T1000 (cell line): ENCODE measurements at places on chromosomes 7 and 10.

DNA sequence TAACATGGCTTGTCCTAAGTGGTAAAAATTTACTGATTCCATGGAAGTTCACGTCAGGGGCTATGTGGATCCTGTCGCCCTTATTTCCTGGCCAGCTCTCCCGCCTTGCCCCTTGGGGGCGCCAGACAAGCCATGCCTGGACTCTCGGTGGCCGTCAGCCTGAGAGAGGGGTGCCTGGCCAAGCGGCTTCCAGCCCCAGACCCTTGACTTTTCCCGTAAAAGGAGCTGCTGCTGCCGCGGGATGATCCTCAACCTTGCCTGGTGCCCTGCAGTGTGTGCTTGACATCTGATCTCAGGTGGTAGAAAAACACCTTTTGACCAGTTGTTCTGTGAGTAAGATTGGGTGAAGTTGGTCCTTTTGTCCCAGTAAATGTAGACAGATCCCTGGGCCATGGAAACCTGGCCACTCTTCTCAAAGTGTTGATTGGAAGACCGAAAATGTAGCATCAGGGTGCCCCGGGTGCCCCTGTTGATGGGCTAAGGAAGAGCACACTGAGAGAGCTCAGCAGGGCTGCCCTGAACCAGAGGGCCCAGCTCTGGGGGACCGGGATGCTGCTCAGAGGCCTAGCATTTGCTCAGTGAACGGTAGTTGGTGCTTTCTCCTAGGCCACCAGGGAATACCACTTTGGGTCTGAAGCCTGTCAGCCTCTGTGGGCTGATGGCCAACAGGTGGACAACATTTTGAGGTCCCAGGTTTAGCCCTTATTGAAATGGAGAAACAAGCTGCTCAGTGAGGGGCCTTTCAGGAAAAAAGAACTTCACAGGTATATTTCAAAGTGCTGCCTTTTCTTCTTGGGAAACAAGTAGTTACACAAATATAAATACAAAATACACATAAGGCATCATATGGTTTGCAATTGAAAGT is 162.5 kb downstream of the LRMDA start:
- no peak for DNase-seq

- DNase-seq, result no peak
These were observed 1.9 kb downstream of the TSPAN33 start for GRCh38 chr7:129146237-129146979.

GRCh38 chr10:61993711-61994401 is 92.4 kb downstream of the ARID5B start:
- no peak for DNase-seq

DNA sequence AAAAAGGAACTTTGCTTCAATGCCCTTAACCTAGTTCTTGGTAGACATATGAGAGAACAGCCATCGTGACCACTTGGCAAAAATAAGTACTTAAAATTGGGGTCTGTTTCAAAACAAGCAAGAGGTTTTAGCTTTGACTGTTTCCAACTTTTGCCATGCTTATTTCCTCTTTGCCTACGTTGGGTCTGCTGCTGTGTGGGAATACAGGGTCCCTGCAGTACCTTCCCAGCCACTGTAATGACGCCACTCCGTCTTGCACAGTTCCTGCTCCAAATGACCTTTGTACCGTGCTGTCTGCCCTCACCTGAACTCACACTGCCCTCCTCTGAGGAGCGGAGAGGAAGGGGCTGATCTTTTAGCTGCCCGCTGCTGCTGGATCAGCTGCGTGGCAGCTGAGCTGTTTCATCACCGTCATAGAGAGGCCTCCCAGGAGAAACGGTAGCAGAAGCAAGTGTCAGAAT is 133.1 kb downstream of the MAPK8 start:
- no peak for DNase-seq

DNA sequence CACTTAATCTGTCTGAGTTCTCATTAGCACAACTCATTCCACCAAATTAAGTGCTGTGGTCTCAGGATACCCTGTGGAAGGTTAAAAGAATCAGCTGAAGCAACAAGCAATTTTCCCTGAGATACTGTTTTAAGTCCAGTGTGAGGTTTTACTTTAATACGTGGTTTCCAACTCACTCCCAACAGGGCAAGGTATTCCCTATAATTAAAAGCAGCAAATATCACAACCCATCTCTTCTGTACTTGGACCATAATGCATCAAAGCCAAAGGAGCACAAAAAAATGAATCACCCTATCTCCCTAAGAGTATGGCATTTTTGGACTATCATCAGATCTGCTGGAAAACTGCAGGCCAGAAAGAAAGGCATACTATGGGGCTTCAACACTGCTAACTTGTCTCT is 4.9 kb downstream of the CADPS2 start:
- DNase-seq, result no peak

DNA sequence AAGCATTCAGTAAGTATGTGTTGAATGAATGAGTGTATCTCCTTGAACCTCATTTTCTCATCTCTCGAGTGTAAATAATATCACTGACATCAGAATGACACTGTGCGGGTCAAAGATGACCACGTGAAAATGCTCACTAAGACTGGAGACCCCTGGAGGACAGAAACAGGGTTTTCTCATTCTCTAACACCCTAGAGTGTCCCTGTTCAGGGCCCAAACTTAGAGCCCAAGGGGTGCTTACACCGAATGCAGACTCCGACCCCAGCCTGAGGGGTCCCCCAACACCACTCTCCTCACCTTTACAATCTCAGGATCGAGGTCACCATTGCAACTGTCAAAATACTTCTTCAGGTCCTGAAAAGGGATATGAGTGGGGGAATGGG is 1.4 kb downstream of the CDK5 start:
- no peak for DNase-seq

DNA sequence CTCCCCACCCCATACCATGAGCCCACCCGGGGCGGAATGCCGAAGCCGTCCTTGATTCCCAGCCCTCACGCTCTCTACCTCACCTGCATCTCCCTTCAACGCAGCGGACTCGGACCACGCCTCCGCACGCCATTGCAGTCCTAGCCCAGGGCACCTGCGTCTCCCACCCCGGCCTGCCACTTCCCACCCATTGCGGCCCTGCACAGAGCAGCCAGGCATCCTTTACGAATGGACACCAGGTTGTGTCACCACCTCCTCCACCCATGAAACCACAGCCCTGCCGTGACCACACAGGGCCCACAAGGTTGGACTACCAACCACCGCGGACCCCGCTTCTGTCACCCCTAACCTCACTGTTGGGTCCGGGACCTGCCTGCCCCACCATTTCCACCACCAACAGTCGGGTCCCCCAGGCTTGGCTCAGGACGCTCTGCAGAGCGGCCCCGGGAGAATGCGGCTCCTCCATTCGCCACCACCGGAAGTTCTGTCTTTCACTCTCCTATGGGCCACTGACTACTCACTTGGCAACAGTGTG is 232.5 kb downstream of the MAD1L1 start:
- no peak for DNase-seq

DNA sequence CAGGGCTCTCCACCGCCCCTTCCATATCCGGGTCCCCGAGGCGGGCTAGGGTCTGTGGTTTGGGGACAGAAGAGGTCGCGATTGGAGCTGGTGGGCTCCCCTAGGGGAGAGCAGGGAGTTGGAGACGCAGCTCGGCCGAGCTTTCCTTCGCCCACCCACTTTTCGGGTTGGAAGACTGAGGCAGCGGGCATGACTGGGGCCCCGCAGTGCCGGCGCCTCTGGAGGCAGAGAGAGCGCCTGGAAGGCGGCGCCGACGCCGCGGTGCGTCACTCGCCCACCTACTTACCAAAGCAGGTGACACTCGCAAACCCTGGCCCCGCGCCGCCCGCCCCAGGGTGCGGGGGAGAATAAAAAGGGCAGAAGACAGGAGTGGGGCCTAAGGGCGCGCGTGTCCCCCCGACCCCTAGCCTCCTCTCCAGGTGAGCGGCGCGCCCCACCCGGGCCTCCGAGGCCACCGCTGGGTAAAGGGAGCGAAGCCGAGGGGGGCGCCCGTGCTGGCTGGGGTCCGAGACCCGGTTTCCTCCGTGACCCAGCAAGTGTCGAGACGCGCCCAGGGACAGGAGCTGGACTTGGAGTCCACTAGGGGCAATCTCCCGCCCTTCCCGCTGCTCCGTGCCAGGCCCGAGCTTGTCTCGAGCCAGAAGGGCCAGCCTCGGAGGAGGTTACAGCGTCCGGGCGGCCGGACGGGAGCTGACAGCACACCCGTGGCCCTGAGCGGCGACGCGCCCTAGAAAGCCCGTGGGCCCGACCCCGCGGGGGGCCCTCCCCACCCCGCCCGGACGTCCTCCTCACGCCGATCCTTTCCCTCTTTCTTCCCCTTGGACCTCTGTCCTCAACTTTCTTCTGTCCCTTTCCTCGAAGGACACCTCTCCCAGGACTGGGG is 34.4 kb upstream of the GRID1 start:
- DNase-seq, result no peak

DNA sequence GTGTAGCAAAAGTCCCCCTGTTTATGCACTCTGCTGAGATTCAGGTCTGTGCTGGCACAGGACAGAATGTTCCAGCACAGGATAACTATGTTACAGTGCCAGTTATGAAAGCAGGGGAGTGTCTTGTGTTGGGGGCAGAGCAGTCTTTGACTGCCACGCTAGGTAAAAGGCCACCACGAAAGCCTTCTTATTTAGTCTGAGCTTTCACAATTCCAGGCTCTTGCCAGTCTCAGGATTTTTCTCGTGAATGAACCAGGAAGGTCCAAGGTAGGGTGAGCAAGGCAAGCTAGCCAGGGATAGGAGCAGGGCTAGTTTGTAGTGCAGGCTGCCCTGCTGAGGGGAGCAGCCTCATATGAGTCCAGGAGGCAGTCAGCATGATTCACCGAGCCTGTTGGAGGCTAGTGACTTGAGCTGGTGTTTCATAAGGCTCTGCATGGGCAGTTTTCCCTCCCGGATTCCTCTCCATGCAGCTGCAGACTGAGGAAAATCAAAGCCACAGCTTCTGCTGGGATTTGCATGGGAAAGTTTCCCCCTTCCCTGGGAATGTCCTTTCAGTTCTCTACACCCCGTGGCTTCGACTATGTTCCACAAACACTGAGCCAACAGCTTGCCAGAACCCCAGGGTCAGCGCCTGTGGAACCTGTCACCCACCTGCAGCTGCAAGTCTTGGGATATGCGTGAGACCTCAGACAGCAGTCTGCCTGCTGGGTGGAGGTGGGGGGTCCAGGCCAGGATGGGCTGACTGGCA is 112.3 kb downstream of the JCAD start:
- peak; percentile 13 for DNase-seq

- no peak for DNase-seq
These were observed 5.3 kb downstream of the CAMK2B start for GRCh38 chr7:44320141-44320540.

- DNase-seq, result no peak
These were observed 106.3 kb downstream of the ATXN7L1 start for GRCh38 chr7:105769901-105770628.
